Activated T-helper 17 cell treated with anti-CD3 and anti-CD28 coated beads, Interleukin-2, amount 50 U/mL, for 72 hours (primary cell): ENCODE measurements at places on chromosomes 4 and X.

DNA sequence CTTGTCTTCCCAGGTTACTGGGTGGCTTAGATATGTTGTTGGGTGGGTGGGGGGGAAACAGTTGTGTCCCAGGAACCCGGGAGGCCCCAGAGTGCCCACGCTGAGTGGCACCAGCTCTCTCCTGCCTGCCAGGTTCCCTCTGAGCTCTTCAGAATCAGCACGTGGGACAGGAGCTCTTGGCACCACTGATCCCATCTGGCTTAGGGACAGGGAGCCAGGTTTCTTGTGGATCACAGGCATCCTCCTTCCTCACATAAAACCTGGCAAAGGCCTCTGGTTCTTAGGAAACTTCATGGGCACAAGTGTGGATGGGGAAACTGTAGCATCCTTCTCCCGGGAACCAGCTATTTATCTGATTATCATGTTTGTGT, 3.4 kb downstream of the GPR78 start:
- H3K27ac ChIP-seq, result no peak overlapping the region
- no peak overlapping the region for H3K4me3 ChIP-seq
- H3K27me3 ChIP-seq, result peaks cover 29% of the 10 kb centered on the region
- H3K36me3 ChIP-seq, result no peaks in the 10 kb centered on the region

DNA sequence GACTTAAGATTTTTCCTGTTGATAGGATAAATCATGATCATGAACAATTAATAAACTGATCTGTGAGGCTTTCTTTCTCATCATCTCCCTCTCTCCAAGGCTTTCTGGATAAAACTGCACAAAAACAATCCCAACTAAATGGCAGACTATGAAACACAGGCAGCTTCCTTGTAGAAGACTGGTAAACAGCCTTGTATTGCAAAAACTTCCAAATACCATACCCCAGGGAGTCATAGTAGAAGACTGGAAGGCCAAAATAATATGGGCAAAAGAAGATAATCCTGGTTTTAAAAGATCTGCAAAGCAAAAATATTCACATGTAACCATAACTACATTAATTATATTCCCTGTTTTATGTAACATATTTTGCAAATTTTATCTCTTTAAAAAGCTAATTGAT, 113.0 kb downstream of the ANAPC10 start:
- H3K36me3 ChIP-seq, result no peaks in the 10 kb centered on the region
- no peaks in the 10 kb centered on the region for H3K4me1 ChIP-seq
- ATAC-seq, result no peak
- no peak overlapping the region for H3K4me3 ChIP-seq
- no peaks in the 10 kb centered on the region for H3K27me3 ChIP-seq

- H3K36me3 ChIP-seq, result no peaks in the 10 kb centered on the region
- no peak overlapping the region for H3K4me3 ChIP-seq
- H3K4me1 ChIP-seq, result no peaks in the 10 kb centered on the region
- no peak for ATAC-seq
- H3K27me3 ChIP-seq, result no peaks in the 10 kb centered on the region
Observed at GRCh38 chrX:5907207-5907606, 321.5 kb downstream of the NLGN4X start.

GRCh38 chr4:86106475-86106874, 253.4 kb downstream of the MAPK10 start:
- no peak overlapping the region for H3K27ac ChIP-seq
- ATAC-seq, result no peak
- H3K4me3 ChIP-seq, result no peak overlapping the region
- no peaks in the 10 kb centered on the region for H3K4me1 ChIP-seq
- no peaks in the 10 kb centered on the region for H3K27me3 ChIP-seq
